ENCODE measurements at places on chromosomes 2 and 18.

DNA sequence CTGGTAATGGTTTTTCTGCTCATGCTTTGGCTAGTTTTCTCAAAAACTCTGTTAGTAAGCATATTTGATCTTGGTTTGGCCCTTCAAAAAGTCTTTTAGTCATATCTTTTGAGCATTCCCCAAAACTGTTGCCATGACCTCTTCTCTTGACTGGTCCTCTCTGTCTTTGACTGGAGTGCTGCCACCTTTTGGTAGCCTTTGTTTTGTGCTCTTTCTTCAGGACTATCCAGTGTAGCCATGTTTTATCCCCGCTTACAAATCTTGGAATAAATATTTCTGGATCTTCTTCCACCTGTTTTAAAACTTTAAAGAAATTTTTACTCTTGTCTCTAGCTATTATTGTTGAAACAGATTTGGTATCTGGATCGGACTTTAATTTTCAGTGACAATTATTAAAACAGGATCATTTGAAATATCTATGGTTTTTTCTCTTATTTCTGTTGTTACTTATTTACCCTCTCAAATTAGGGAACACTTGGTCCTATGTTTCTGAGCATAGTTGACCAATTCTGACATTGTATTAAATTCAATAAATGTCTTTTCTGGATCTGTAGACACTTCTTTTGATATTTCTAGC, 965 bp upstream of the ELOA2 start:
- DNase-seq, result no peak

GRCh38 chr2:152071092-152071491, 27.8 kb downstream of the CACNB4 start:
- DNase-seq, result no peak

DNA sequence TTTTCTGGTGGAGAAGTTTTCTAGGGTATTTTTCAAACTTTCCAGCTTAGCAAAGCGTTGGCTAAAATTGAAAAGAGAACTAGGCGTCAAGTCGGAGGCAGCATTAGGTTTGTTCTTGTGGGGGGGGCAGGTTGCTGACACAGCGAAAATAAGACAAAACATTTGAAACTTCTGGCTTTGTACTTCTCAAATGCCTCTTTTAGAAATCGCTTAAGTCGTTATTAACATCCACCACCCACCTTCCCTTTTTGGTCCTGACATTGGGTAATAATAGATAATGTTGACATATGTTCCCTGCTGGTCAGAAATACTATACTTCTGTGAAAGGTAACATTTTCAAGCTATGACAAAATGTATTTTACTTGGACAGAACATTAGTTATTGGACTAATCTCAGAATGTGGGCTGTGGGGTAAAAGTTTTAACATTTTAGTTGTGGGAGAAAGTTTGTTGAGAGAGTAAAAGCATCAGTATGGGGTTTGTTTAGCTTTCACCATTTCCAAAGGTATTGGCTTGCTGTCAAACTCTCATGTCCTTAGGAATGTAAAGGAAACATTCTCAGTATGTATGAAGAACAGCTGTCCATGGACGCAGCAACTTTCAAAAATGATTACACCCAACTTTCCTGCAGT, 88.1 kb upstream of the ZEB2 start:
- no peak for DNase-seq

DNA sequence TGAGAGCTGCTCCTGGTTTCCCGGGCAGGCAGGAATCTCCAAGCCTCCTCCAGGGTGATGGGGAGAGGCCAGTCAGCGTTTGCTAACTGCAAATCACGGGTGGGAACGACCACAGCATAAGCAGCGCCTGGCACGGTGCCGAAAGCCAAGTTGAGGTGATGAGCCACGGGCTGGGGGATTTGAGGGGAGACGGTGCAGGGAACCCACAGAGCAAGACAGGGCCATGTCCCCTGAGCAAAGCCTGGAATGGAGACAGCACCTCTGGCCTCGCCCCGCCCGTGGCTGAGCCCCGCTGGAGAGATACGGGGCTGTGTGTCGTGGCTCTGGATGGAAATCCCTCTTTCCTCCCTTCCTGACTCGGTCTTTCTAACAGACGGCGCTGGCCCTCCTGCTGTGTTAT, 31.5 kb upstream of the TMEM18 start:
- no peak for DNase-seq

- no peak for DNase-seq
These were observed 130.5 kb downstream of the BCL11A start for GRCh38 chr2:60422826-60423483.
